ENCODE measurements at places on chromosomes 16 and 17. TPM values are rescaled to one million over a fixed set of nuclear protein-coding genes. Genes with fewer than 3 reads are reported as not detected.

DNA sequence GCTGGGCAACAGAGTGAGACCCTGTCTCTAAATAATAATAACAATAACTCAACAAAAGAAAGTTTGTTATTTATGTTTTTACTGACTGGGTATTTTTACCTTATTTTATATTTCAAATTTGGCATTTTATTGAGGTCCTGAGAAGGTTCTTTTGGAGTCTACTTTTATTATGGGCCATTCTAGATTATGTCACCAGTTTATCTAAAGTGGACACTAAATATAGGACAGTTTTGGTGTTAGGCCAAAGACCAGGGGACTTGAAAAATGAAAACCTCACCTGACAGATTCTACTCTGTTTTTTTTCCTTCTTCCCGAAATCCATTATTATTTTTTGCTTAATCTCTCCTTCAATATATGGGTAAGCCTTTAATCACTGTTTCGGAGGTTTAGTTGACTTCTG, 8.1 kb downstream of the FTO start:
- no peak for DNase-seq

MSL1 gene
- 68.0 TPM for total RNA-seq

- DNase-seq: no peak
Observed at GRCh38 chr16:76749780-76750375, 441.1 kb upstream of the MON1B start.

ZNF319 gene
- total RNA-seq: 5.9 TPM

DNA sequence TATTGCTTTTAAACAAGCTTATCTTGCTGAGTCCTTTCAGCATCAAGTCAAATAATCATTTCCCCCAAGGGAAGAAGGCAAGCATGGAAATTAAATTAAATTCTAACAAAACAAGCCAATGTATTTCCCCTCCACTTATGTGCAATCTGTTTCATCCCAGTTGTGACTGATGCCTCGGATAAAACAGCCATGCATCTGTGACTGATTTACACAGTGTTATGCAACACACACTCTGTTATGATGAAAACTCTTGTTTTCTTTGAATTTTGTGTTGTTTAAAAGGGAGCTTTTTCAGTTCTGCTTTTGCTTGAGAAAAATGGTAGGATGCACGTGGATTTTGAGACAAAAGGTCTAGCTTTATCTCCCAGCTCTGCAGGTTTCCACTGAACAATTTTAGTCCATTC, 32.6 kb downstream of the TMEM100 start:
- no peak for DNase-seq

GRCh38 chr16:26668026-26668425, 398.7 kb upstream of the C16orf82 start:
- DNase-seq: no peak

DNA sequence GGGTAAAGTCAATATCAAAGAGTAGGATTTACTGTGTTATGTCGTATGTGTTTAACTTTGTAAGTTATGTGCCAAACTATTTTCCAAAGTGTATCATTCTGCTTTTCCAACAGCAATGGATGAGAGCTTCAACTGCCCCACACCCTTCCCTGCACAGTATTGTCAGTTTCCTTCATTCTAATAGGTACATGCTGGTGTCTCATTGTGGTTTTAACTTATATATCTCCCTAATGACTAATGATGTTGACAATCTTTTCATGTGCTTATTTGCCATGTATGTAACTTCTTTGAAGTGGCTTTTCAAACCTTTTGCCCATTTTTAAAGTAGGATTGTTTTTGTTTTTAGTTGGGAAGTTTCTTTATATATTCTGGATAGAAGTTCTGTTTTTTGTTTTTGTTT, 3.8 kb downstream of the DDX19B start:
- DNase-seq: no peak

GRCh38 chr17:74877592-74878548, 5.1 kb upstream of the FDXR start:
- no peak for DNase-seq

- peak; percentile 38 for DNase-seq
Observed at GRCh38 chr16:4316864-4317531, 1.1 kb downstream of the GLIS2 start.

GRCh38 chr16:84547546-84548061, 43.1 kb upstream of the MEAK7 start:
- DNase-seq: no peak

- DNase-seq: no peak
Observed at GRCh38 chr17:79048826-79049755, 25.1 kb downstream of the C1QTNF1 start.

DNA sequence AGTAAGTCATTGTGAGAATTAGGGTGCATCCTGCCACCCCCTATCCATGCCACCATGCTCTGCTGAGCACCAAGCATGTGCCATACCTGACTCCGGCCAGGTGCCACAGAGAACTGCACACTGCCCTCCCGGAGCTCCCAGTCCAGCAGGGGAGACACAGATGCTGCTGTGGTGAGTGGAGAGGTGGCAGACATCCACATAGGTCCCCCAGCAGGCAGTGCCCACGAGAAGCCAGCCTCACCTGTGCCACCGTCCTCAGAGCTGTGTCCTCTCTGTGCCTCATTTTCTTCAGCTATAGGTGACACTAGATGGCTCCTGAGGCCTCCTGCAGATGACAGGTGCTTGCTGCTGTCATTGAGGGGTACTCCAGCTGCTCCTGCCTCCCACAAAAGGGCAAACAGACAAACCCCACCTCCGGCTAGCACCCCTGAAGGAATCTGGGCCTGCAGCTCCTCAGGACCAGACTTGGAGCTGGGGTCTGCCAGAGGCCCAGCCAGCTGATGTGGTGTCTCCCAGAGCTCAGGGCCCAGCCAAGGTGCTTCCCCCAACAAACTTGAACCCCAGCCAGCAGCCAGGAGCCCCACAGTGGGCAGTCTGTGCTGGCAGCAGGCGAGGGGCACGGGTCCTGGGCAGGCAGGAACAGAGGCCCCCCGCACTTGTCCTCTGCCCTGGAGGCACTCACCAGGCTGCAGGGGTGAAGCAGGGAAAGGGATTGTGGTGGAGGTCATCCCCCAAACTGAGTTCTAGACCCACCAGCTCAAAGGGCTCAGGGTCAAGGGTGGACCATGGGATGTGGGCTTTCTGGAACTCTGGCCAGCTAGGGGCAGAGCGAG, 17.1 kb downstream of the FOXJ1 start:
- no peak for DNase-seq

SLC4A1 gene
- not detected for total RNA-seq

- DNase-seq: no peak
Observed at GRCh38 chr17:50589095-50589705, 28.7 kb downstream of the CACNA1G start.

- no peak for DNase-seq
Observed at GRCh38 chr16:85625053-85625452, 11.9 kb downstream of the GSE1 start.

DNA sequence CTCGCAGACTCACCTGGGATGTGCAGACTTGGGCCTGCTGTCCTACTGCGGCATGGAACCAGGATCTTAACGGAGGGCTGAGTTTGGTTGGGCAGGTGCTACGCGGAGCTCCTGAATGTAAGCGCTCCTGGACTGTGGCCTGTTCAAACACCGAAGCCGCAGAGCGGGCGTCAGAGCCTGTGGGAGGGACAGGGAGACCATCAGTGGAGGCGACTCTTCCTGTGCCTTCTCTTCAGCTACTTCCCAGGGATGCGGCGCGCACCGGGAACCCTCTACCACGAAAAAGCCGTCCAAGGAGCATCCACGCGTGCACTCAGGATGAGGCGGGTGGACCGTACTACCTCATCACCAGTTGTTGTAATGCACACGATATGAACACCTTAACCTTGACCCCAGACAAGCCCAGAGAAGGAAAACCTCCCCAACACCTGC, 2.0 kb downstream of the USP36 start:
- no peak for DNase-seq

GRCh38 chr17:69913216-69913615, 161.8 kb upstream of the KCNJ16 start:
- no peak for DNase-seq

Measured in NCI-H460 (cell line).